Fibroblast of skin of abdomen (primary cell): ENCODE measurements at places on chromosomes 5 and 9.

- peak; percentile 37 for DNase-seq
Observed at GRCh38 chr9:100492952-100493351, 20.0 kb downstream of the TMEFF1 start.

- no peak for DNase-seq
Observed at GRCh38 chr5:40277161-40277906, 402.4 kb upstream of the PTGER4 start.

GRCh38 chr9:114735704-114736103, 53.7 kb upstream of the TEX48 start:
- DNase-seq: peak; percentile 73

DNA sequence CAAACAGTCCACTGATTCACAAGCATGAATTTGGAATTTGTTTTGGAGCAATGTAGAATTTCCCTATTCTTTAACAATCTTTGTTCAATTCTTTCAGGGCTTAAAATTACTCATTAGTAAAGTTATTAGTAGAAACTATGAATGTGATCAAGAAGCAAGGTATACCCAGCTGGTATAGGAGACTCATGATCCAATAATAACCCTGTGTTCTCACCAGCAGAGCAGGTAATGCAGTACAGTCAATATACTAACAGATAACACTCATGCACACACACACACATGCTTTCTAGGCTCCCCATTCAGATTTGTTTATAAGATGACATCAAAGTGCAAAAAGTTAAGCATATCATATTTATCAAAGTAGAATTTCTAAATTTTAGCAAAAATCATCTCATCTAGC, 445.2 kb downstream of the ELAVL2 start:
- DNase-seq: no peak

GRCh38 chr5:373710-374602, 52.4 kb downstream of the AHRR start:
- DNase-seq: peak; percentile 86

DNA sequence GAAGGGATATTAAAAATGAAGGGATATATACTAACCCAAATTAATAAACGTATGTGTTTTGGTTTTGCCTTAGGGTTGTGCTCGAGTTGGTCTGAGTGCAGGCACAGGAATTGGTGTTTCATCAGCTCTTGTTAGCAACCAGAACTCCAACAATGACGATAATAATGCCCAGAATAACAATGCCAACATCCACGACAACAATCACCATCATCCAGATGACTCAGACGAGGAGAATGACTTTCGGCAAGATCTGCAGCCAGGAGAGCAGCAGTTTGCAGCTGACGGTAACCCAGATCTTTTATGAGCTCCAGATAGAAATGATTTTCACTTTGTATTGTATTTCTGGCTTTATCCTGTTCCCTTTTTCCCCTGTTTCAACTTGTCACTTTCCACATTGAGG, 33.2 kb downstream of the FBXO38 start:
- DNase-seq: no peak

DNA sequence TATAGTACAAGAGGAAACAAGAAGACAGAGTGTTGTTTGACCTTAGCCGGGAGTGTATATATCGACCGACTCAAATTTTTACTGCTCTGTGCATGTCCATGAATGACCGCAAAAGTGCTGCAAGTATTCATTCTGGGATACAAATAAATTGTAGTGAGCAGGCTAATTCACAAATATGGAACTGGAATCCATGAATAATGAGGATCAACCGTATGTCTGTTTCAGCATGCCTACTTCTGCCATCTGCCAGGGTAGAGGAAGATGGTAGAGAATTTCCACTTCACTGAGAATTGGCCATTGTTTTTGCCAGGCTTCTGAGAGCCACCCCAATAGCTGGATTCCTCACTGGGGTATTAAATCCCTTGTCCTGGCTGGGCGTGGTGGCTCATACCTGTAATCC, 8.5 kb upstream of the RALGPS1 start:
- DNase-seq: no peak

DNA sequence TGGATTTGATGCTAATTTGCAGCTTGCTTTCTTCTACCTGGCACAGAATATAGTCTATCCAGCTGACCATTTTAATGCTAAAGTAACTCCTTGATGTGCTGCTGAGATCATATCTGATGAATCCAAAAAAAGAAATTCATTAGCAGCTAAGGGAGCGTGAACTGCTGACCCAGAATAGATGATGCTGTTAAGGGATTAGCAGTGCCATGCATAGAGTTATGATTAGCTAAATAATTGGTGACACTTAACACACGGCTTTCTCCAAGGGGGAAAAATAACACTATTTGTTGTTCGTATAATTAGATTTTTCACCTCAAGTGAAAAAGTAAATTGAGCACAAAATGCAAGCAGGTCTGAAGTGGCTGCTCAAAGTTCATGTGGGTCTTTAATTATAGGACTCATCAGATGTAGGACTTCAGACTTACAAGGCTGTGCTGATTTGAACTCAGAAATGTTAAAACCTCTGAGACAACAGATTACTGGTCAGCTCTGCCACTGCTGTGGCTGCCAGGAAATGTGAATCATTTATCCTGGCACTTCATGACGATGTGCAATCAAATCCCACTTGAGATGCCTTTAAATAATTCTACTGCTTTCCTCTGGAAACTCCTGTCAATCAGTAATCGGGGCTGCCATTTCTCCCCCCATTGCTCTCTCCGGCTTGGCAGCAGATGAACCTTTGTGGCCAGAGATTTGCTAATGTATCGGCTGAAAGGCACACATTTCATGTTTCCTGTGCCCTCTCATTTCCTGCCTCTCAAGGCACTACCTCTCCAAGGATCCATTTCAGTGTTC, 291.6 kb upstream of the C9orf72 start:
- DNase-seq: peak; percentile 67

- DNase-seq: peak; percentile 30
Observed at GRCh38 chr5:143820451-143820850, 8.5 kb downstream of the HMHB1 start.

- DNase-seq: peak; percentile 65
Observed at GRCh38 chr9:19028835-19029451, 4.1 kb downstream of the SAXO1 start.

DNA sequence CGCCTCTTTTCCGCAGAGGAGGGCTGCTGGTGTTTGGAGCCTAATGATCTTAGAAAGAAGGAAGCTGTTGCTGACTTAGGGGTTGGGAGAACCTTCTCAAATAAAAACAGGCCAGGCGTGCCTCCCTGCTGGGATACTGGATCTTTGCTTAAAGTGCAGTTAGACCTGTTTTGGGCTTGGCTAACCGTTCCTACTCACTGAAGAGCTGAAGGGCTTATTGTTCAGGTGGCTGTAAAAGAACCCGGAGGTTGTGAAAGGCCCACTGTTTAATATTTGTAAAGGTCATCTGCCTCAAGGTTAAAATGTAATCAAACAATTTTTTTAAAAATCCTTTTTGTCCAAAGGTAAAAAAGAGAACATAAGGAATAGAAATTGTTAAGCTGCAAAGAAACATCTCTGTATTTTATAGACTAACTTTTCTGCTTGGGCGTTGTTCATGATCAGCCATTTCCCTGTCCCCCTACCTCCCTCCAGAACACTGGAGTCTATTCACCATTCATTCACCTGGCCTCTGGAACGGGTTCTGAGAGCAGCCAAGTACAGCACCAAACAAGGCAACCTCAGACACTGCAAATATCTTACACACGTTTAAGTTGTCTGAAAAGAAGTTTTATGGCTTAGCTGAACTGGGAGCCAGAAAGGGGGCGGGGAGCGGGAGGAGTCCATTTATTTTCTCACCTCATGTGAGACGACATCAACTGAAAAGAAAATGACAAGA, 18.6 kb upstream of the MTMR12 start:
- no peak for DNase-seq

DNA sequence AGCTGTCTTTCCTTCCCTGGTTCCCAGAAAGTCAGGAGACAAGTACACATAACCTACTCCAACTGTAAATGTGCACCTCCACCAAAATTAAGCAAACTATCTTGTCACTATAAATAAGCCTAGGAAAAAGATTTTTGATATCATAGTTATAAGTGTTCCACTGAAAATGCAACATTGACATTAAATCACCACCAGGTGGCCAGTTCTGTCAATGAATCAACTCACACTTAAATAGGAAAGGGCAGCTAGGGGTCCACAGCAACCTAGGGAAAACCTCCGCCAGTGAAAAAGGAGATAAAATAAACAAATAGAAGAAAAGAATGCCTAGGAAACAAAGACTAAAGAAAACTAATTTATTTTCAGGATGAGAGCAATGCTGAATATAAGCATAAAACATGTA, 243.0 kb upstream of the PTPRD start:
- peak; percentile 18 for DNase-seq

DNA sequence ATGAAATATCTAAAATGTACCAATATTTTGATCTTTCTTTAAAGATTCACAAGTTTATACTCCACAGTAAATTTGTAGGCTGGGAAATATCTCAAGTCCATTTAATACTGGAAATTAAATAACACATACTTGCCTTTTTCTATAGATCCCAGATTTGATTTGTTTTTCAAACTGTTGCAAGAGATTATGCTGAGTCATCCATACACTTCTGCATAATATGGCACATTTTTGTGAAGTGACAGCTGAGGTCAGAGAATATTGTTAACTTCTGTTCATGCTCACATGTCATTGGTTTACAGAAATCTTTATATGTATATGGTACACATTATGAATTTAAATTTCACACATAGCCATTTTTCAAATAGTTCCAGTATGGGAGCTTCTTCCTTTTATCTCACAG, 1066.3 kb upstream of the NUDT12 start:
- DNase-seq: peak; percentile 48

GRCh38 chr9:36759141-36759540, 186.4 kb downstream of the MELK start:
- DNase-seq: no peak

GRCh38 chr5:60257596-60258271, 364.2 kb upstream of the PDE4D start:
- no peak for DNase-seq

DNA sequence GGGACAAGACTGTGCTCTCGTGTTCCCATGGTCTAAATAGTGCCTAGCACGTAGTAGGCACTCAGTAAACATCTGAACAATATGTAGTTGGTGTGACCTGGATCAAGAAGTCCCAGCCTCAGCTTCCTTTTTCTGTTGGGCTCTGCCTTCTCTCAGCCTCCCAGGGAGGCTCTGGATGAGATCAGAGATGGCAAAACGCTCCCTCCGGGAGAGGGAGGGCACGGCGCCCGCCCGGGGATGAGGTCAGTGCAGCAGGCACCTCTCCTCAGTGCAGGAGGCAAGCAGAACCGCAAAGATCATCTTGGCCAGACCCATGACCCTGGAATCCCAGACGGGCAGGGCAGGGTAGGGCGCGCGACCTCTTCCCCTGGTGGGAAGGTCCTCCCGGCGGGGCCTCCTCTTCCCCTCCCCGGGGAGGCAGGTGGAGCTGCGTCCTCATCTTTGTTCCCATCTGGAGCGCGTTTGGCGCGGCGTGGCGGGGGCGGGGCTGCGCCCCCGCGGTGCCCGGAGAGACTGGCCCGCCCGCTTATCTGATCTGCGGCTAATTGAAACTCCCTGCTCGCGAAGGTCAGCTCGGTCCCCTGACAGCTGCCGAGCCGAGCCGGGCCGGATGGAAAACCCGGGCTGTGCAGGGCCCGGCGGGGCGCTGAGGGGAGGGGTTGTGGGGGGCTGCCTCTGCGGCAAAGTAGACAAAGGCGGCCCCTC, 60.9 kb downstream of the CXXC5 start:
- DNase-seq: peak; percentile 53

- no peak for DNase-seq
Observed at GRCh38 chr9:125551781-125552180, 155.2 kb downstream of the MAPKAP1 start.

DNA sequence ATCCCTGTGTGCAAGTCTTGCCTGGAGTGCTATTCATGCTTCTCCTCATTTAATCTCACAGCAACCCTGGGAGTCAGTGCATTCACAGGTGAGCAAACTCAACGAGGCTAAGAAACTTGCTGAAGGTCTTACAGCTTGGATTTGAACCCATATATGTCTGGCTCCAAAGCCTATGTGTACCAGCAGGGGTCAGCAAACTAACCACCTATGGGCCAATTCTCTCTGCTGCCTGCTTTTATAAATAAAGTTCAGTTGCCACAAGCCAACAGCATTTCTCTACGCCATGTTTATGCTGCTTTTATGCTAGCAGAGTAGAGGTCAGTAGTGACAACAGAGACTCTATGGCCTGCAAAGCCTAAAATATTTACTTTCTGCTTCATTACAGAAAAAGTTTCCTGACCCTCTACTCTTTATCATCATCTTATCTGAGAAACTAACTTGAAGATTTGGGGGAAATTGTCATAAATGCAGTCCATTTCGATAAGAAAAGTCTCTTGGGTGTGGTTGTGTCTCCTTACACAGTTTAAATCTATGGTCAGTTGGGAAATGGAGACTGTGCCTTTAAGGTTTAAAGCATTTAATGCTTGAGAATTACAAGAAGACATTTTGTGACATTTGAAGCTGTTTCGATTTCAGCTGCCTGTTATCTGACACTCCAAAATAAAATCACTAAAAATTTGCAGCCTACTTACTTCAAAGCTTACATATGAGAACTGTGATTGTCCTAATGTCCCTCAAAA, 137.7 kb downstream of the PRELID2 start:
- DNase-seq: peak; percentile 35

DNA sequence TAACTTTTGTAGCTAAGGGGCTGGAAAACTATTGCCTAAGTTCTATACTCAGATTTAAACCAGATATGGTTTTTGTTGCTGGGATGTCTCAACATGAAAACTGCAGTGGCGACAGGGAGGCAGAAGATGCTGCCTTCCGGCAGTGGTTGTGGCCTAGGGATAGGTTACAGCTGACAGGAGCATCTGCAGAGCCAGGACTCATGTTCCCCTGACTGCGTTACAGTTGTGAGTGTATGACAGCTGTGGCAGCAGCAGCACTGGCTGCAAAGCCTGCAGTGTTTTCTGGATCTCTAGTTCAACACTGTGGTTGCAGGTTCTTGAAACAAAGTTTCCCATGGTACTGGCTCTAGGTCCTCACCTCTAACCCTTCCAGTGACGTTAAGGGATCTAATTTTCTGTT, 498.8 kb upstream of the CDH18 start:
- DNase-seq: no peak

GRCh38 chr5:112342389-112342788, 76.7 kb downstream of the EPB41L4A start:
- DNase-seq: no peak

DNA sequence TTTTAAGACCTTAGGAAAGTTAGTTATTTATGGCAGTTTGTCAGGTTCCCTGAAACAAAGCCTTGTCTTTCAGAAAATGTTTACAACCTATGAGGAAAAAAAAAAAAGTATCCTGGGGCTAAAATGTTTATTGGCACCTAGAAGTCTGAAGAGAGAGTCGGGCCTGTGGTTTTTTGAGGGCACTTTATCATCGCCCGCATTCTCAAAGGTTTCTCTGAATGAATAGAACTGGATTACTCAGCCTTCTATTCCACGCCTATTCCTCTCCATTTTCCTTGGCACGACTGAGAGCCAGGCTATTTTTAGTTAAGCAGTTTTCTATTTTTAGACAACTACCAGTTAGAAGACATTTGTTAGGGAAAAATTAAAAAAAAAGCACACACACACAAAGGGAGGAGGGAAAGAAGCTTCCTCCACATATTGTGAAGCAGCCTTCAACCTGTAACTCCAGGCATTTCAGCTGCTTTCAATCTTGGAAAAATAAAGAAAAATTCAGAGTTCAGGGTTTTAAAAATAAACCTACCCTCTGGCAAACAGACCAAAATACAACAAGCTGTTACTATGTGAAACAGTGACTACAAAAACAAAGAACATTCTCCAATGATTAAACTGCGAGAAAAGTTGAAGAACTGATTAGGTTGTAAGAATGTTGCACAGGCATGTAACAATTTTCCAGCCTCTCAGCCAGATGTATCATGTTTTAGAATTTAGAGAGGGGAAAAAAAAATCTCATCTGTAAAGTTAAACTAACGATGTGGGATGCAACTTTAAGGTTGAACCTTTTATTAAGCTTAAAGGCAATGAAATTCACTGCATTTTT, 97.0 kb downstream of the MEF2C start:
- peak; percentile 93 for DNase-seq

GRCh38 chr9:9892217-9892616, 720.6 kb downstream of the PTPRD start:
- DNase-seq: no peak
